ENCODE measurements at places on chromosomes 4 and X.

DNA sequence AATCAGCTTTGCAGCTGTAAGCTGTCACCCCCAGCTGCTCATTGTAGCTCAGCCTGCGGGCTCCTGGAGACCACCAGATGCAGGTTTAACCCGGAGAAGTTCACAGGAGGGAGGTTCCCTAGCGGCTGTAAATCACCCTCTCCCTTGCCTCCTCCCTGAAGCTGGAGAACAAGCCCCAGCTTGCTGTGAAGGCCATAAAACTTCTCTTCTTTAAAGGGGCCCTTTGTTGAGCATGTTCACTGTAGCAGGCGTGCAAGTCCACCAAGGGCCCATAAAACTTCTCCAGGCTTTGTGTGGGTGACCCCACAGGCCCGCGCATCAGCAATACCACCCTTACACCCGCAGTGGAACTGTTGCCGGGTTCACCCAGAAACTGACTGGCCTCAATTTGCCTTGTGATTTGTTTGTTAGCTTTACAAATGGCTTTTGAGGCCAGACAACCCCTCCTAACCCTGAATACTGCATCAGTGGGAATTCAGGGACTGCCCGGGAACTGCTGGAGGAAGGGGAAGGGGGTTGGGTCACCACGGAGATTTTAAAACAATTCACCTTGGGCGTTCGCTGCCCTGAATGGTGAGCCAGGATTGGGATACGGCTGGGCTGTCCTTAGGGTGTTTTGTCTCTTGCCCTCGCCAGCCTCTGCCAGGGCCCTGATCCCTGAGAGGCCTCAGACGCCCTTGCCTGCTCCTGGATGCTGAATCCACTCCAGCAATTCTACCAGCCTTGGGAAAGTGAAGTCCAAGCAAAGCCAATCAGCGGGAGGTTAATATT lies 49.5 kb upstream of the ATP6AP2 start:
- DNase-seq, result no peak

GRCh38 chrX:39616731-39617130 lies 481.0 kb downstream of the BCOR start:
- DNase-seq, result no peak

GRCh38 chrX:24005028-24005427 lies 22.0 kb downstream of the KLHL15 start:
- no peak for DNase-seq

DNA sequence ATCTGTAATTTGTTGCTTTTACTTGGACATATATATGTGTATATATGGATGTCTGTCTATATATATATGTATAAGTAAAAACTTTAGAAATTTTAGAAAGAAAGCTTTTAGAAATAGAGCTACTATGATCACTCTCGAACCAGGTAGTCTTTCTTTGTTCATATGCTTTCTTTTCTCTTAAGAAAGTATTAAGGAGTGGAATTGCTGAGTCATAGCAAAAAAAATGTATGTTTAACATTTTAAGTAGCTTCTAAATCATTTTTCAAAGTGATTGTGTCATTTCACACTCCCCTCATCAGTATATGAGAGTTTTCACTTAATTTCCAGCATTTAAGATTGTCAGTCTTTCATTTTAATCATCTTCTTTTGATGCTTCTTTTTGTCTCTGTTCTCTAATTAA lies 447.9 kb upstream of the TECRL start:
- DNase-seq, result no peak

DNA sequence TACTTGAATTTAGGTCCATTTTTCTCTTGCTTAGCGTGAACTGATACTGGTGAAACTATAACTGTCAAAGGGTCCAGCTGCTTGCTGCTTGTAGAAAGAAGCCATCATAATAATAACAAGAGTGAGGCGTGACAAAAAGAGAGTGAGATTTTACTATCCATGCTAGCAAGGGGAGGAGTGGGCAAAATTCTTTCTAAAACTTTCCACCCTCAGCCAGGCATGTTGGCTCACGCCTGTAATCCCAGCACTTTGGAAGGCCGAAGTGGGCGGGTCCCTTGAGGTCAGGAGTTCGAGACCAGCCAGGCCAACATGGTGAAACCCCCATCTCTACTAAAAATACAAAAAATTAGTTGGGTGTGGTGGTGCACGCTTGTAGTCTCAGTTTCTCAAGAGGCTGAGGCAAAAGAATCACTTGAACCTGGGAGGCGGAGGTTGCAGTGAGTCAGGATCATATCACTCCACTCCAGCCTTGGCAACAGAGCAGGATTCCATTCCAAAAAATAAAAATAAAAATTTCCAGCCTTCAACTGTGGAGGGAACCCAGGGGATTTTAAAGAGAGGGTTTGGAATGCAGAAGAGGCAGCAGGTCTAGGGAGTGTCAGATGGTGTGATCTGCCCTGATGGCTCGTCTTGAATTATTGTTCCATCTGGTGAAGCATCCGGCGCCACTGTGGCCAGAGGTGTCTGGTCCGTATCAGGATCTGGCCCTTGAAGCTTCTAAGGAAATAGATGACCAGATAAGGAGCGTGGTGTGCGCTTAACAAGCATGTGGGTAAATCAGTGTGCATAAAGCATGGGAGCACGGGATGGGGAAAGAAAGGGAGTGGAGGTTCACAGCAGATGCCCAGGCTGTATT lies 51.8 kb downstream of the LRP2BP start:
- peak; percentile 81 for DNase-seq

GRCh38 chr4:40194602-40195161 lies 2.1 kb upstream of the RHOH start:
- DNase-seq, result peak; percentile 68

- DNase-seq, result no peak
Observed at GRCh38 chrX:71615954-71616353, 2.4 kb downstream of the CXCR3 start.

DNA sequence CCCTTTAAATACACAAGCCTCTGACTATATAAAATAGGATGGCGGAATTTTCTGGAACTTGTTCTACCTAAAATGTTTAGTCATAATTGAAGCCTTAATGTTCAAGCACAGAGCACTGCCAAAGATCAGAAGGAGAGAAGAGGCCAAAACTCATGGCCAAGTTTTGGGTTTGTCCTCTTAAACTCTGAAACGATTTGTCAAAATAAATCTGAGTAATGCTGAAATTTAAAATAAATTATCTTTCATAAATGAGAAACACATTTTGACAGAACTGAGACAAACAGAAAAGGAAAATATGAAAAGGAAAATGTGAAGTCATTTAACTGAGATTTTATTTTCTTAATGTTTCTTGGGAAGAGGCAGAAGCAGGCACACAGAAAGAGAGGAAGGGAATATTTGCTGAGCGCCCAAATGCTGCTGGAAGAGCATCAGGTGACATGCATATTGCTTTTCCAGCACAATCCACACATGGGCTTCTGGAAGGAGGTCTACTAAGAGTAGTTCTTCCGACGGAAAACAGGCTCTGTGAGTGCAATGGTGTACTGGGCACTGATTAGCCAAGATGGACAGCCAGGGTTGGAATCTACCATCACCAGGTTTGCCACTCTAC lies 47.4 kb upstream of the ZNF518B start:
- DNase-seq, result no peak

DNA sequence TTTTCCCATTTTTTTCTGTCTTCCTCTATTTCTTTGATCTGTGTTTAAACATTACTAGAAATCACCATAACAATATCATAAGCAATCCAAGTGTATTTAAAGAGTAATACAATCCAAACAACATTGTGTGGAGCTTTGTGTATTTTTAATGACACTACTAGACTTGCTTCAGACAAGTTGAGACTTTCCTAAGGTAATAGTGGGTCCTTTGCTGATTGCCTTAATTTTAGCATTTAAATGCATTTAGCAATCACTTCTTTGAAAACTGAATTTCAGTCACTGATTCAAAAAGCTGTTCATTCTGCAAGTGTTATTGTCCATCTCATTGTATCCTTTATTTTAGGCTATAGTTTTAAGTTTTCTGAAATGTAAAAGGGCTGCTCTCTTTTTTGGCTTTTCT lies 804.8 kb downstream of the ADGRL3 start:
- no peak for DNase-seq
